ENCODE measurements at places on chromosomes 12 and 14.

DNA sequence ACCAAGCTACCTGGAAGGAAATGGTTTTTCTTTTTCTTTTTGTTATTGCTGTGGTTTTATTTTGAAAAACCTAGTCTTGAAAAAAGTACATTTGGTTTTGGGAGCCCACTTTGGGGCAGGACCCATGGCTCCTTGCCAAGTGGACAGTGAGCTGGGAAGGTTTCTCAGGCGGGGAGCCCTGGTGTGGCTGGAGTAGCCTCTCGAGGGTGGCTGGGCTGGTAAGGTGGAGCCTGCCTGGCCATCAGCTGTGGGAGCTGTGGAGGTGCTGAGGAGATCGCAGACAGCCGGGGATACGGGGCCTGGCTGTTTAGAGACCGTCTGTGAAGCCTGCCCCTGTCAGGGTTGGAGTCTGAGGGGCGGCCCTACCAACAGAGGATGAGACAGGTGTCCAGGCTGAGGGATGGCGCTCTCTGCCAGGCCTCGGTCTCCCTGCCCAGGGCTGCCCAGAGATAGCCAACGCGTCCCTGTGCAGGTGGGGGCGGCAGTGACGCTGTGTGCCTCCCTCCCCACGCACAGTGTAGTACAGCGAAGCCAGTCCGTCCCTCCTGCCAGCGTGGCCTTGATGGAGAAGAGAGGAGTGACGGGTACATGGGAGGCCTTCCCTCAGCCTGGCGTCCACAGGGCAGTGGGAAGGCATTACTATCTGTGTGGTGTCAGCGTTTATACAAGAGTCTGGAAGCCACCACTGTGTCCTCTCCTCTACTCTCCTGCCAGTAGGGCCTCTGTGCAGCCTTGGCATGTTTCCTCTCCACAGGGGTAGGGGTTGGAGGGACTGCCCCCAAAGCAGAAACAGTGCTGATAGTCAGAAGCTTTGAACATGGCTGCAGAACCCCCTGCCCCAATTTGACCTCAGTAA lies 5.9 kb downstream of the RIN3 start:
- no peak for DNase-seq

DNA sequence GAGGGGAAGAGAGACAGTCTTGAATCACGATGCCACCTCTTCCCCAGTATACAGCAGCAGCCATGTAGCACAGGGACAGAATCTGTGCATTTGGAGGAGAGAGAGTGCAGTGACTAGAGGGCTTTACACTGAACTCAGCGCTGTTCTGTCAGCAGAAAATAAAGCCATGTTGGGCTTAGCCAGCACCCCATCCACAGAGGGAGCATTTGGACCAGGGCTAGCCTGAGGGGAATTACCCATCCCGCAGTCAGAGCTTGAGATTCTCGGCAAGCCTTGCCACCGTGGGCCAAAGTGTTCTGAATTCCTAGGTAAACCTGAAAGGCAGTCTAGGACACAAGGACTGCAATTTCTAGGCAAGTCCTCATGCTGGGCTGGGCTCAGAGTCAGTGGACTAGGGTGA lies 120.4 kb upstream of the CNOT2 start:
- DNase-seq, result no peak

DNA sequence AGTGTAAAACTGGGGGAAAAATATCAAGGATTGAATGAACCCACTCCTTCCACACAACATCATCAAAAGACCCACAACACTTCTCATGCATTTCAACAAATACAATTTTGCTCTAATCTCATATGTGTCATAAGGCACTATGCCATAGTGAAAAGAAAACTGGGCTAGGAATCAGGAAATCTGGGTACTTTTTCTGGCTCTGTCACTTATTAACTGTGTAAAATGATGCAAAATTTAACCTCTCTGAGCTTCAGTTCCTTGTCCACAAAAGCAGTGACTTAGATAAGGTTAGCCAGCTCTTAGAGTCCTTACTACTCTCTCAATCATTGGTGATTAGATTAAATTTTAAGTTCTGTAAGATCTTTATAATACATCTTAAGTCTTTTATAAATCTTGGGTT lies 250.5 kb upstream of the SOX5 start:
- no peak for DNase-seq

GRCh38 chr12:72274931-72275330 lies 2.8 kb downstream of the TRHDE start:
- DNase-seq, result no peak

DNA sequence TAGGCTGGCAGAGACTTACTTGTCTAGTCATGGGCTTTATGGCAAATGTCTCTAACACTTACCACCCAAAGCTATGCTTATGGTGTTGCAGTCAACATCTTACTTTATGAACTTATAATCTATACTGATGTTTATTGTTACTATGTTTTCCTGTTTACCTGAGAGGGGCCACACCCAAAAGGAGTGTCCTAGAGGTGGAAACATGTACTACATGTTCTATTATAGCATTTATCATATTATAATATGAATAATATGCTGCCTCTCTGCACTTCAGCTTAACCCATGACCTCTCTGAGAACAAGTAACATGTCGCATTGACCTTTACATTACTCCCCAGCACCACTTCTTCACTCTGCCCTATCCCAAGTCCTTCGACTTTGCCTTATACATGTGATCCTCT lies 501.8 kb downstream of the ETNK1 start:
- DNase-seq, result no peak

GRCh38 chr12:30678221-30678620 lies 17.4 kb downstream of the IPO8 start:
- DNase-seq, result no peak
